ENCODE measurements at places on chromosomes 11 and 22.

DNA sequence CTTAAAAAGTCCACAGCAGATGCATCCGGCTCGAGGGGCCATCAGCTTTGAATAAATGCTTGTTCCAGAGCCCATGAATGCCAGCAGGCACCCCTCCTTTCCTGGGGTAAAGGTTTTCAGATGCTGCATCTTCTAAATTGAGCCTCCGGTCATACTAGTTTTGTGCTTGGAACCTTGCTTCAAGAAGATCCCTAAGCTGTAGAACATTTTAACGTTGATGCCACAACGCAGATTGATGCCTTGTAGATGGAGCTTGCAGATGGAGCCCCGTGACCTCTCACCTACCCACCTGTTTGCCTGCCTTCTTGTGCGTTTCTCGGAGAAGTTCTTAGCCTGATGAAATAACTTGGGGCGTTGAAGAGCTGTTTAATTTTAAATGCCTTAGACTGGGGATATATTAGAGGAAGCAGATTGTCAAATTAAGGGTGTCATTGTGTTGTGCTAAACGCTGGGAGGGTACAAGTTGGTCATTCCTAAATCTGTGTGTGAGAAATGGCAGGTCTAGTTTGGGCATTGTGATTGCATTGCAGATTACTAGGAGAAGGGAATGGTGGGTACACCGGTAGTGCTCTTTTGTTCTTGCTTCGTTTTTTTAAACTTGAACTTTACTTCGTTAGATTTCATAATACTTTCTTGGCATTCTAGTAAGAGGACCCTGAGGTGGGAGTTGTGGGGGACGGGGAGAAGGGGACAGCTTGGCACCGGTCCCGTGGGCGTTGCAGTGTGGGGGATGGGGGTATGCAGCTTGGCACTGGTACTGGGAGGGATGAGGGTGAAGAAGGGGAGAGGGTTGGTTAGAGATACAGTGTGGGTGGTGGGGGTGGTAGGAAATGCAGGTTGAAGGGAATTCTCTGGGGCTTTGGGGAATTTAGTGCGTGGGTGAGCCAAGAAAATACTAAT lies 1.9 kb downstream of the NEAT1 start:
- DNase-seq: no peak

DNA sequence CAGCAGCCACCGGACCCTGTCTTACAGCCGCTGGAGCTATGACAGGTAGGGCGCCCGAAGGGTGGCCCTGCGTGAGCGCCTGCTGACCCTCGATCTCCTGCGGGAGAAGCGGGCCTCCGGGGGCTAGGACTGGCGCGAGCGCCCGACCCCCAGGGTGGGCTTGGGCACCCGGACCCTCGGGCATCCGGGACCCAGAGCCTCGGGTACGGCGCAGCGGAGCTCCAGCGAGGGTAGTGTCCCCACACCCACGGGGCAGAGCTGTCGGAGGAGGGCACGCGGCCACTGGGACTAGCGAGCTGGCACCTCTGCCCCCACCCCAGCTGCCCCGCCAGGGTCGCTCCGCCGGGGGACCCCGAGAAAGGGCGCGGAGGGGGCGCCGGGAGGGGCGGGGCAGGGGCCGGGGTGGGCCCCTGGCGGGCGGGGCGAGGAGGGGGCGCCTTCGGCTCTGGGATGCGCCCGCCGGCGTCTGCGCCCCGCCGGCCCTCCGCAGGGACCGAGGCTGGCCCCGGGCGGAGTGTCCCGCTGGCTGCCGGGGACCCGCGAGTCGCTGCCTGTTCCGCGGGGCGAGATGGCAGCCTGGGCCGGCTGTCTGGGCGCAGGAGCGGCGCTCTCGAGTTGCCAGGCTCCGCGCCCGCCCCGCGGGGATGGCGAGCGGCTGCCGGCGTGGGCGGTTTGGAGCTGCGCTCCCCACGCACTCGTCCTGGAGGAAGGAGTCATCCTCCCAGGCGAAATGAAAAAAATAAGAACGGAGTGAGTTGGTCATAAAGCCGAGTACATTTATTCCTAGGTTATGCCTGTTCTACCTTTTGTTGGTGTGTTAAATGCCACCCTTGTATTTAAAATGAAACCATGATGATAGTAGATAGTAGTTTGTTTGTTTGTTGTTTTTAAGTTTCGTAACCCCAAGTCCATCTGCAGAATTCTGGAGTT lies 32.4 kb downstream of the EIF3F start:
- DNase-seq: no peak

GRCh38 chr11:6747097-6747668 lies 24.6 kb downstream of the OR2AG2 start:
- no peak for DNase-seq

DNA sequence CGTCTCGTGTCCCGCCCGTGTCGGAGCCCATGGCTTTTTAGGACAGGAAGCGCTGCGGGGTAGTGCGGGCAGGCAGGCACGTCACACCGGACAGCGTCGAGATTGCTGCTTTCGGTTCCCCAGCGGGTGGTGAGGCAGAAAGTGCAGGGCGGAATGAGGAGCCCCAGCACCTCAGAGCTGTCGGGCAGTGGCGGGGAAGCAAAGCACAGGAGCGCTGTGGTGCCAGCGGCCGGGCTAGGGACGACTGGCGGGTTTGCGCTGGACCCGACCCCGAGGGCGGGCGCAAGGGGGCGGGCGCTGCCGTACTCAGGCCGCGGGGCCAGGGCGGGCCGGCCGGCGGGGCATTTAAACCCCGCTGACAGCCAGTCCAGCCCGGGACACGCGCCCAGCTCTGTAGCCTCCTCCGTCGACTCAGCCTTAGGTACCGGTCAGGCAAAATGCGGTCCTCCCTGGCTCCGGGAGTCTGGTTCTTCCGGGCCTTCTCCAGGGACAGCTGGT lies at the start of gene SLC37A2:
SLC37A2 (plus strand) TSS at position 375 of the 498 bp plus-strand sequence; CDS start at position 438, 63 bp downstream.
- DNase-seq: peak; percentile 13

- DNase-seq: no peak
Measured at GRCh38 chr11:118608360-118609227, 1.2 kb downstream of the PHLDB1 start.

DNA sequence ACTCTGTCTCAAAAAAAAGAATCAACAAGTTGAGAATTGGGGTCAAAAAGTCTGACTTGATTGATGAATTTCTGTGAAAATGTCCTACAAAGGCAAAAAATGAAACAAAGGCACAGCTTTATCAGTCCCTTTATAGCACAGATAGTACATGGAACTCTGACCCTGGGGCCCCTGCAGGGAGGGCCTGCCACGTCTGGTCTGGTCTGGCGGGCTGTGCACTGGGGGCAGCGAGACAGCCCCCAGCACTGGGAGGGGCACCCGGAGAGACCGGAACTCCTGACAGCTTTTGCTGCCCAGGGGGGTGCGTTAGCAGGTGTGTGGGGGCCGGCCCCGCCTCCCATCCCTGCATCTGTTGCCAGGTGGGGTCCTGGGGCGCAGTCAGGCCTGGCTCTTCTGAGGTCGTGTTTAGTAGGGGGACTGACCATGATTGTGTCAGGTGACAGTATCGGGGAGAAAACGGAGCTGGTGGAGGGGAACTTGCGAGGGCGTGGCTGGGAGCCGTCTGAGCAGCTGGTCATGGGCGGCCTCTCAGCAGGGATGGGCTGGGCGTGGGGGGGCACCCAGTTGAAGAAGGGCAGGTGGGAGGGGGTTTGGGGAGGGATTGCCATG lies 51.7 kb downstream of the GRAMD4 start:
- DNase-seq: no peak

DNA sequence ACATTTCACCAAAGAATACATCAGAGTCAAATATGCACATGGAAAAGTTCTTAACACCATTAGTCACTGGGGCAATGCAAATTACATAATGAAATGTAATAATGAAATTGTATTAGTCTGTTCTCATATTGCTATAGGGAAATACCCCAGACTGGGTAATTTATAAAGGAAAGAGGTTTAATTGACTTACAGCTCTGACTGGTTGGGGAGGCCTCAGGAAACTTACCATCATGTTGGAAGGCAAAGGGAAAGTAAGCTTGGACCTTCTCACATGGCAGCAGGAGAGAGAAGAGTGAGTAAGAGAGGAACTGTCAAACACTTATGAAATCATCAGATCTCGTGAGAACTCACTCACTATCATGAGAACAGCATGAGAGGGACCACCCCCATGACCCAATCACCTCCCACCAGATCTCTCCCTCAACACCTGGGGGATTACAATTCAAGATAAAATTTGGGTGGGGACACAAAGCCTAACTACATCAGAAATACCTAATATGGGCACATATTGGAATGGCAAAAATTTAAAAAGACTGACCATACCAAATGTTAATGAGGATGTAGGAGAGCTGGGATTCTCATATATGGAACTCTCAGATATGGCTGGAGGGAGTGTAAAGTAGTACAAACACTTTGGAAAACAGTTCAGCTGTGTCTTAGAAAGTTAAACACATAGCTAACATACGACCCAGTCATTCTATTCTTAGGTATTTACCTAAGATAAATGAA lies 65.1 kb upstream of the CD44 start:
- DNase-seq: no peak

GRCh38 chr11:130580372-130580771 lies 131.9 kb downstream of the ADAMTS15 start:
- DNase-seq: no peak

- DNase-seq: no peak
Measured at GRCh38 chr22:45925811-45926351, 51.1 kb downstream of the WNT7B start.

GRCh38 chr11:46505741-46506482 lies 87.9 kb downstream of the AMBRA1 start:
- DNase-seq: no peak

DNA sequence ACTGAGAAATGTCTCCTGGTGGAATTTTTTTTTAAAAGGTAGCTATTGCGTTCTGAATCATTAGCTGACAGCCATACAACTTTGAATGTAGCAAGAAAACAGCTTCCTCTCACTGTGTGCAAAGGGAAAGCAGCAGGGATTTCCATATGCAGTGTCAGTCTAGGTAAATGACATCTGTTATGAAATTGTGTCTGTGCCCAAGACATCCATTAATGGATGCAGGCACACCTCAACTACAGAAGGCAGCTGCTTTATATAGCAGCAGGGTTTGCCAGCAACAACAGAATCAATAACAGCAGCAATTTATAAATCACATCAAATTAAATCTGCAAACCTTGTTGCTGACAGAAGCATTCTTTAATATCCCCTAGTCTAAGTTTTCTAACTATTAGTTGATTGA lies 745.3 kb upstream of the RAG2 start:
- no peak for DNase-seq

GRCh38 chr11:44596525-44597276 lies 31.2 kb downstream of the CD82 start:
- no peak for DNase-seq

DNA sequence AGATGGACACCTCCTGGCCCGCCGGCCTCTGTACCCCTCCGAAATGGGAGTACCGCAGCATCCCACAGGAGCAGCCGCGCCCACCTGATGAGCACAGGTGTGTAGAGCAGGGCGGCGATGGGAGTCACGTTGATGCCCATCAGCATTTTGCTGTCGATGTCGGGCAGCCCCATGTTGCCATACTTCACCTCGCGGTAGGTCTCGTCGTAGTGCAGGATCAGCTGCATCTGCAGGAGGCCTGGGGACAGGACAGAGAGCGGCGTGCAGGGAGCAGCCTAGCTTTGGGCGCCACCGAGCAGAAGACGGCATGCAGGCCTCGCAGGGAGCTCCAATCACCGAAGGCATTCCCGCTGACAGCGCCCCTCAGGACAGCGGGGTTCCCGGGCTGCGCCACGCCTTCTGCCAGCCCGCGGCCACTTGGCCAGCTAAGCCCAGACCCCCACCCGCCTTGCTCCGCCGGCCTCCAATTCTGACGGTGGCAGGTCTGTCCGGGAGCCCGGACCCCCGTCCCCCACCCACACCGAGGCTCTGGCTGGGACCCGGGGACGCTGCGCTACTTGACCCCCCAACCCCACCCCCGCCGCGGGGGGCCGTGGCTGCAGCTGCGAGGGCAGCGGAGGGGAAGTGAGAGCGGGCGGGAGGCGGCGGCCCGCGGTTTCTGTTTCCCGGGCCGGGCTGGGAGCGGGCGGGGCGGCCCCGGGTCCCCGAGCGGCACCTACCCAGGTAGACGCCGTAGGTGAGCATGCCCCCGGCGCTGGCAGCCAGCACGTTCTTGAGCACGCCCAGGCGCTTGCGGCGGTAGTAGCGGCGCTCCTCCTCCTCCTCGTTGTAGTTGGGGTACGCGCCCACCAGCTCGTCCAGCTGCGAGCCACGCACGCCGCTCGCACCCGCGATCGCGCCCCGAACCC lies 705 bp downstream of the UNC93B1 start:
- DNase-seq: no peak

DNA sequence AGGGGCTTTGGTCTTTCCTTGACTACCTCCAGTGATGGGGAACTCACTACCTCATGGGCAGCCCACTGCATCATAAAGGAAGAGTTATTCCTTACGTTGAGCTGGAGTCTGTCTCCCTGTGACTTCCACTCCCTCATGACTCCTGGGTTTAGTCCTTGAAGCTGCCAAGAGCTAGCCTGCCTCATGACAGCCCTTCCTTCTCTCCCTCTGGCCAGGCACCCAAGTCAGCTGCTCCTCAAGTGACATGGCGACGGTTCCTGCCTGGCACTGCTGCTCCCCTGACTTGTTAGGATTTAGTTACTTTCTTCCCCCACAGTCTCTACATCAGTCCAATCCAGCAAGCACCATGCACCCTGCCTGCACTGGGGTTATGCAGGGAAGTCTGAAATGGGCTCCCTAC lies 196.1 kb upstream of the TBCEL start:
- no peak for DNase-seq

GRCh38 chr11:17135916-17136683 lies 58.6 kb upstream of the RPS13 start:
- no peak for DNase-seq

DNA sequence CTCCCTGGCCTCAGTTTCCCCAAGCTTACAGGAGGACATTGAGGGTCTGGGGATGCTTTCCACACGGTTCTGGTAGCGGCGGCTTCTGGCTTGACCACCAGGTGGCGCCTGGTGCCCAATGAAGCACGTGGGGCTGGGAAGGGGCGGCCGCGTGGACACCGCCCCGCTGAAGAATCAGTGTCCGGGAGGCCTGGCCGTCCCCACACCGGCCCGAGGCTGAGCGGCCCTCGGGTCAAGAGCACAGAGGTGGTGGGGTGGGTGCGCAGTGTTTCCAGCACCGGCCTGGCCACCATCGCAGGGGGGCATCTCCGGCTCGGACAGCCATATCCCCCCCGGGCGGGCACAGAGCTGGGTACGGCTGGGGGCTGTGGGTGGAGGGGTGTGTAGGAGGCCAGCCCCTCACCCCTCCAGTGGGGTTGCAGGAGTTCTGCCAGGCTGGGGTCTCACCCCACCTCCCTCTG lies 27.8 kb upstream of the PPARA start:
- DNase-seq: no peak

GRCh38 chr22:46001426-46002106 lies 24.6 kb upstream of the WNT7B start:
- no peak for DNase-seq

DNA sequence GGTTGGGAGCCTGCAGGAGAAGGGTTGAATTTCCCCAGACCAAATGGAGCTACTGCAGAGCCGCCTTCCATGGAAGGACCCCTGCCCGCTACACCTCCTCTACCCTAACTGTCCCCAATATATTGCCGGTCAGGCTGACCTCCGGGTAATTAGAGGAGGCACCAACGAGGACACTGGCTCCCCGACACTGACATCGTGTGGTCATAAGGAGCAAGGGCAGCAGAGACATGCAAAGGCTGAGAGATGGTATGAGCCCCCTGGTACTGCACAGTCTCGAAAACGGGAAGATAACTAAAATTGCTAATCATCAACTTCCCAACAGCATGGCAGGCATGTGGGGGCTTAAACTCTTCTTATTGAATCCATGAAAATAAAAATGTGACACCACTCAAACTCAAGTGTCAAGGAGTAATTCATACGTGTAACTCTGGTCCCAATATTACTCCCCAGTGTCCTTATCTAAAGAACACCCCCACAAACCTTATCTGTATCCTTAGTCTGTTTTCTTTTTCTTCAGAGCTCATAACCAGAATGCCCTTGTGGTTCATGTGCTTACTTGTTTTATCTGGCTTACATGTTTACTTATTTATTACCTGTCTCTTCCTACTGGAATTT lies 4.4 kb downstream of the CAVIN3 start:
- peak; percentile 18 for DNase-seq

All from smooth muscle cell of the brain vasculature (primary cell).